ENCODE measurements at places on chromosomes 12 and 14. TPM values are rescaled to one million over a fixed set of nuclear protein-coding genes. Genes with fewer than 3 reads are reported as not detected.
A peak's percentile ranks its signal among the peaks of the same experiment; 100 is the strongest.

- DNase-seq, result no peak
Observed at GRCh38 chr12:38898001-38898684, 7.2 kb downstream of the CPNE8 start.

RAB15 gene
- 34.0 TPM for total RNA-seq

DNA sequence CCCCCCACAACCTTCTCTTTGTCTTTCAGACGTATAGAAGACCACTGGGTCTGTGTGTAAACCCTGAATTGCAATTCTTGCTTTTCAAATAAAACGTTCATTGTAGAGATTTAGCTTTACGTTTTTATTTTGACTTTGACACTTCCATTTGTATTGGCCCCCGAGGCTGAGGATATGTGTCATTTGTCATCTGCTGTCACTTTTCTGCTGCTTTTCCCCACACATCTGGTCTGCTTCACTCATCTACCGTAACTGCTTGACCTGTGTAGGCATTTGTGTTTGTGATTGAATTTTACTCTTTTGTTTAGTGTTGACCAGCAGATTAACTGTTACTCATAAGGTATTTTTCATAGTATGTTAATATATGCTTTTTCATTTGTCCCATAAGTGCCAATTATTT, 157.2 kb upstream of the SYT10 start:
- no peak for DNase-seq

DNA sequence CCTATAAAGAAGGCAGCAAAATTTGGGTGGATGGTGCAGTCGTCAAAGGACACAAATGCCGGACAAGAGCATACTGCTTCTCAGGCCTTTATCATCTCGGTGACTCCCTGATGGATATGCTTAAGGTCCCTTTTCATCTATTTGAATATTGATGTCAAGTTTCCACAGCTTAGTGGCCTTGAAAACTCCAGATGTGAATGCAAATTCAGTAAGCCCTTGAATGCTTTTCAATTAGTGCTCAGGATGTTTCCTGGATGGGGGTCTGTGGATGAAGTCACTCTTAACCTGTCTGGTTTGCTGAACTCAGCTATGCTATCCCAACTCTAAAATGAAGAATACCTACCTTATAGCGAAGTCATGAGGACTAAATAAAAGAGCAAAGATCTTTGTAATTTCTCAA, 10.7 kb downstream of the REM2 start:
- no peak for DNase-seq

DNA sequence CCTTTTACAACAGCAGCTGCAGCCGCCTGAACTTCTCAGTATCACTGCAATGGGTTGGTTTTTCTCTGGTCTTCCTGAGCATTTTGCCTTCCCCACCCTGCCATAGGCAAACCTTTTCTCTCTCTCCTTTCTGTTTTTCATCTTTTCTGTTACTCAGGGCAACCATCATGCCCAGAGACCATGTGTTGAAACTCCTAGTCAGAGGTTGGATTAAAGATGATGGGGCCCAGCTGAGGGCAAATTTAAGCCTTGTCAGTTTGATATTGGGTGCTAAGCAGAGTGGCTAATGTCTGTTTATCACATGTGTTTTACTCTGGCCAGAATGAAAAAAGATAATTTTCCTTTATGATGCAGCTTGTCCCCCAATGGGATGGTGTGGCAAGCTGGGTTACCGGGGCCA, 107.9 kb upstream of the PMCH start:
- no peak for DNase-seq

DNA sequence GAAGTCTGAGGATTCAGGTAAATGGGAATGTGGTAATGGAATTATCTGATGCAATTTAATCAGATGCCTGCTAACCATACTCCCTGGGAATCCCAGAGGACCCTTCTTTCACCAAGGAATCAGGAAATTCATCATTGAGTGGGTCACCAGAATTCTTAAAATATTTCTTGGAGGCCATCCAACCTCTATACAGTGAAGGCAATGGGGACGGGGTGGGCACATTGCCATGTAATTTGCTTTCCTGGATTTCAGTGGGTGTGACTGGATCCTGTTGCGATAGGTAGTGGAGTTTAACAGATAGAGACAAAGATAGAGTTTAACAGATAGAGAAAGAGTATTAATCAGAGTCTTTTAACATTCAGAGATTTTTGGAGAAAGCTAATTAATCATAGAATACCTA, 394.4 kb downstream of the DAD1 start:
- no peak for DNase-seq

DNA sequence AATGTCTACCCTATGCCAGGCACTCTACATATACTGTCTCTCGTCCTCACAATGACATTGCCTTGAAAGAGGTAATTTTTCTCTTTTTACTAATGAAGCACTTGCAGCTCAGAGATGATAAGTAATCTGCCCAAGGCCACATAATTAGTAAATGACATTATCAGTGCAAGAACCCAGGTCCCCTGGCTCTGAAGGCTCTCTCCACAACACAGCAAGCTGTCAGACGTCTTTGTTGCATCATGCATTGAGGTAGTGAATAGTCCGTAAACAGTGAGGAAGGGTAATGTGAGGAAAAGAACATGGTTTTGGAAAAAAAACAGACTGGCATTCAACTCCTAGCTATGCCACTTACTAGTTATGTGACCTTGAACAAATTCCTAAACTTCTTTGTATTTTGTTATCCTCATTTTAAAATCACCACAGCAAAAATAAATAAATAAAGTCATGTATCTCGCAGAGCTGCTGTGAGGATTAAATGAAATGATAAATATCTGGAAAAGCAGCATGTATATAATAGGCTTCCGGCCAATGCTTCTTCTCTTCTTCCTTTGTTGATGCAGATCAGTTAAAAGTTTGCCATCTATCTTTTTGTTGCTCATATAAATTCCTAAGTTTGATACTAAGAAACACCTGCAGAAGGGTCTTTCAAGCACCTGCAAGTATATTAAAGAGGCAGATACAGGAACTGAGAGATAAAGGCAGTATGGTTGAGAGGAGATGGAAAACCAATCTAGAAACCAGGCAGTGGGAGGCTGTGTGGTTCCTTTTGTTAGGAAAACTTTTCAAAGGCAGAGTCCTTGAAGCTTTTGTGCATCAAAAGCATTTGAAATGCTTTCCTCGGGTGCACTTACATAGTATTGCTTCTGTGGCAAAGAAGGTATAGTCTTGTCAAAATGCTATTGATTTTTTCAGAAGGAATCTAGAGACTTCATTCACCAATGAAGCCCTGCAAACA, 82.8 kb downstream of the BTG1 start:
- no peak for DNase-seq

IGFBP6 gene
- total RNA-seq, result 25.1 TPM

DNA sequence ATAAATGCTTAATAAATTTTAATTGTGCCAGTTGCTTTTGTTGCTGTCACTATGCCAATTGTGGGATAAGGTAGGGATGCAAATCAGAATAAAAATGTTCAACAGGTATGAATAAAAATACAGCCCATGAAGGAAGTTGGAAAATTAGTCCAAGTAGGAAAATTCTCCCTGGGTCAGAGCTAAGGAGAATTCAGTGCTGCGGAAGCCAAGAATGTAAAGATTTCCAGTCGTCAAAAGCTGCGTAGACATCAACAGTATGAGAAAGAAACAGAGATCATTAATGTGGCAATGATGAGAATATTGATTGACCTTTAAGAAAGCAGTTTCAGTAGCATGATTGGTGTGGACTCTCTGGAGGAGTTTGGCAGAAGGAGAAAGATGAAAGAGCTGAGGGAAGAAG, 87.9 kb downstream of the PLEKHA5 start:
- no peak for DNase-seq

DNA sequence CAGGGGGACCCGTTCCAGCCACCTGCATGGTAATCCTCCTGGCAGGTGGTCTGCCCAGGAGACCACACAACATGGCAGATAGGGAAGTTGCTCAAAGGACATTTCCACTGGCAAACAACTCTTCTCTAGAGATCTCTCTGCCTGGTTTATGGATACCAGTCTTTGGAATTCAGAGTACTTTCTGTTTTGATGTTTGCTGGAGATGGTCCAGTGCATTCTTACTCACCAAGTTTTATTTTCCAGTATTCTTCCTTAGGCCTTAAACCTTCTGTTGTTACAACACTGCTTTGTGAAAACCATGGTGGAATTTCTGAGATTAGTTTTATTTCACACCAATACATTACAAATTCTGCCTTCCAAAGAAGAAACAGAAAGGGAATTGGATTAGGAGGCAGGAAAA, 428.3 kb downstream of the FUT8 start:
- no peak for DNase-seq

DNA sequence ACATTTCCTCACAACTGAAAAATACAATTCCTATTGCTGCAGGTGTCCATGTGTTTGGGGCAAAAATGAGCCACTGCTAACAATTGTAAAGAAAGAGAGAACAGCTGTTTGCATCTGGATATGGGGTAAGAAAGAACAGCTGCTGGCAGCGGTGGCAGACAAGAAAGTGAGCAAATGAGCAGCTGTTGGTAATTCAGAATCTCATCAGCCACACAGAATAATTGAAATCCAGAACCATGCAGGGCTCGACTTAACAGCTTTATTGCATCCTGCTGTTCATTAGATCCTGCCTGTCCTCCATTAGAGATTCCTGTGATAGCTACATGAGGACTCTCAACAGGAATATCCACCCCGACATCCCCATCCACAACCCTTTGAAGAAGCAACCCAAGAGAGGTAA, 62.5 kb upstream of the TSPAN8 start:
- DNase-seq, result no peak

DNA sequence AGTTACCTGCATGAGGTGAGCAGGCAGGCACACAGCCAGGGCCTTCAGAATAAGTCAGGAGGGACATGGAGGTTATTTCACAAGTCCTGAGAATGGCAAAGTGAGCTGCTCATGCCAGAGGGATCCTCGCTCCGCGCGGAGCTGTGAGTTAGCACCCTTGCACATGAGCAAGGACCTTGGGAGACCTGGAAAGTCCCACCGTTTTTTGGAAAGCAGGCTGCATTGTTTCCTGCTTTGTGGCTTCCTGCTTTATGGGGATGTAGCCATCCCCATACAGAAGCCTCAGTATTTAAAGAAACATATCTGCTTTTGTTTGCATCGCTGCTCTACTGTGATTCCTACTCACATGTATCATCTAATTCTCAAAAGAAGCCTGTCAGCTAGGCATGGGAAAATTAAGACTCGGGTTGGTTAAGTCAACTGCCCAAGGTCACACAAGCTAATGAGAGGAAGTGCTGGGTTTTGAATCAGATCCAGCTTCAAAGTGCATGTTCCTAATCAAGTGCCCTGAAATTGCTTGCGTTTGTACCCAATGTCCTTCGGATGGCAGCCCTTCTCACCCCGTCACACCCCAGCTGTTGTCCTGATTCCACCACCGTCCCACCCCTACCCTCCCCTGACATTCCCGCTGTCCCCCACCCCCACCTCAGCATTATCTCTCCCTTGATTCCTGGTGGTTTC, 106.2 kb downstream of the CRACR2A start:
- no peak for DNase-seq

GRCh38 chr14:86430853-86431252, 900.9 kb downstream of the FLRT2 start:
- no peak for DNase-seq

DNA sequence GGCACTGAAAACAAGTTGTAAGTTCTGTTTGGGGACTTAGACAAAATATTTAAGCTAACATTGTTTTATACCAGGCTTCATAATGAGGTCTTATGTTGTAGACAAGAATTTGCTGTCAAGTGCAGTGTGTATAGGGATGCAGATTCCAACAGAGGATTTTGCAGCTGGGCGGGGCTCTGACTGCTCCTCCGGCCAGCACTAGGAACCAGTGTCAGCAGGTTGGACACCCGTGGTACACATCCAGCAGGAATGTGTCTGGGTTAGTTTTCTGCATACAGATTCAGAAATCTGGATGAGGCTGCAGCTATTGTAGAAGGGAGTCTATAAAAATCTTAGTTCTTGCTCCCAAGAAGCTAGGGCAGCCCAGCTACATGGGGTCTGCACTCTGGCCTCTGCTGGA, 194.3 kb upstream of the RBM19 start:
- no peak for DNase-seq

- no peak for DNase-seq
Observed at GRCh38 chr14:74960736-74961135, 5.3 kb upstream of the PGF start.

ASPG gene
- total RNA-seq, result 5.9 TPM

GRCh38 chr14:72700338-72701236, 193.3 kb downstream of the DPF3 start:
- no peak for DNase-seq

DNA sequence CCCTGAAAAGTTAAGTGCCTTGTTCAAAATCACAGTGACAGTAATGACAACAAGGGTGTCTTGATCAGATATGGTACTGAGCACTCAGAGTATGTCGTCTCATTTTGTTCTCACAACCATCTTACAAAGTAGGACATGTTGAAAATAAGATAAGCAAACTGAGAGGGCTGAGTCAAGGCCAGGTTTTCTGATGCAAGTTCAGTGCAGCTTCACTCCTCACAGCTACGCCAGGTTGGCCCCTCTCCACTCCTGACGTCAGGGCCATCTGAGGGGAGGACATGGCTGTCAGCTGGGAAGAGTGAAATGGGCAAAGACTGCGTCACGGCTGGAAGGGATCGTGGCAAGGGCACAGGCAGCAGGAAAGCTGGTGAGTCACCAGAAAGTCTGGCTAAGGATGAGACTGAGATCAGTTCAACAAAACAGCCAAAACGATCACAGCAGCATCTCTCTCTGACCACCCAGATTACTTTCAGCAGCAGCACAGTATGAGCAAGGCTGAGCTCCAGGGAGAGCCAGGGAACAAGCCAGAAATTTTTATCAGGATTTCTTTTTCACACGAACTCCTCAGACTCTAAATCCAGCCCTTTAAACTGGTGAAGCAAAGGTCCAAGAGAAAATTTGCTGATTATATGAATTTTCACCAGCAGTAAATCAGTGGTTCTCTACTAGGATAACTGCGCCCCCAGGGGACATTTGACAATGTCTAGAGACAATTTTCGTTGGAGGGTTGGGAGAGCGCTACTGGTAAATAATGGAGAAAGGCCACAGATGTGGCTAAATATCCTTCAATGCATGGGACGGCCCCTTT, 297.9 kb upstream of the AMIGO2 start:
- DNase-seq, result peak; percentile 78

TRIM9 gene
- total RNA-seq, result 0.76 TPM

SERPINA5 gene
- 88.8 TPM for total RNA-seq

GRCh38 chr12:57759360-57759980, 4.6 kb downstream of the MARCHF9 start:
- DNase-seq, result peak; percentile 56

PDZRN4 gene
- 2.3 TPM for total RNA-seq

GRCh38 chr12:94534774-94535509, 75.3 kb upstream of the CEP83 start:
- DNase-seq, result no peak

- no peak for DNase-seq
Observed at GRCh38 chr12:29662734-29663323, 120.9 kb downstream of the TMTC1 start.

GRCh38 chr12:57844709-57845477, 1.6 kb downstream of the CTDSP2 start:
- peak; percentile 71 for DNase-seq

ZC2HC1C gene
- 14.9 TPM for total RNA-seq

Data from hepatocyte (in vitro differentiated cells).